ENCODE measurements at places on chromosomes 7 and 10. TPM values are rescaled to one million over a fixed set of nuclear protein-coding genes. Genes with fewer than 3 reads are reported as not detected.

MRC1 gene
- total RNA-seq, result not detected

MOGAT3 gene
- total RNA-seq, result not detected

ATG9B gene
- total RNA-seq, result 11.8 TPM

VENTX gene
- total RNA-seq, result 0.09 TPM

TMEM213 gene
- total RNA-seq, result not detected

PHYHIPL gene
- total RNA-seq, result 0.24 TPM

CPXM2 gene
- total RNA-seq, result 0.92 TPM

PDE1C gene
- 0.94 TPM for total RNA-seq

CREM gene
- 34.2 TPM for total RNA-seq

RPEL1 gene
- not detected for total RNA-seq

TEX36 gene
- not detected for total RNA-seq

PRKCQ gene
- total RNA-seq, result 2.4 TPM

GJD4 gene
- total RNA-seq, result not detected

CDK6 gene
- total RNA-seq, result 136 TPM

CHPF2 gene
- total RNA-seq, result 56.5 TPM

CALD1 gene
- total RNA-seq, result 194 TPM

PCBD1 gene
- total RNA-seq, result 50.5 TPM

KIAA1549 gene
- total RNA-seq, result 34.8 TPM

ZNF479 gene
- total RNA-seq, result not detected

DMBT1 gene
- not detected for total RNA-seq

ALKBH4 gene
- 18.6 TPM for total RNA-seq

PTN gene
- total RNA-seq, result 179 TPM

DYNC1I1 gene
- total RNA-seq, result 4.4 TPM

C10orf53 gene
- total RNA-seq, result not detected

URGCP gene
- total RNA-seq, result 38.8 TPM

C10orf62 gene
- total RNA-seq, result not detected

SLC26A3 gene
- not detected for total RNA-seq

CDK14 gene
- 68.5 TPM for total RNA-seq

CALML3 gene
- total RNA-seq, result 0.07 TPM

TLX1 gene
- not detected for total RNA-seq

DKK1 gene
- 12.7 TPM for total RNA-seq

NHLRC2 gene
- total RNA-seq, result 39.9 TPM

SEMA3E gene
- total RNA-seq, result 0.81 TPM

TRIM50 gene
- not detected for total RNA-seq

ACHE gene
- 9.2 TPM for total RNA-seq

WDR11 gene
- total RNA-seq, result 76.0 TPM

IL6 gene
- total RNA-seq, result 1.4 TPM

CXCL12 gene
- 45.8 TPM for total RNA-seq

UTF1 gene
- not detected for total RNA-seq

MAGI2 gene
- total RNA-seq, result 36.9 TPM

EPHA1 gene
- total RNA-seq, result 23.2 TPM

KIAA1217 gene
- total RNA-seq, result 167 TPM

ENTPD1 gene
- total RNA-seq, result 1.1 TPM
